Upper lobe of left lung (tissue), 6 donors: ENCODE measurements at places on chromosomes 12 and 14. TPM values are rescaled to one million over a fixed set of nuclear protein-coding genes. Genes with fewer than 3 reads are reported as not detected.

The CCDC92 gene
- 48.9 TPM for total RNA-seq

- H3K4me3 ChIP-seq = no peak overlapping the region
- no peaks in the 10 kb centered on the region for H3K27me3 ChIP-seq
- no peak overlapping the region for H3K27ac ChIP-seq
- no peaks in the 10 kb centered on the region for H3K36me3 ChIP-seq
- DNase-seq = no peak
These were observed 340.2 kb downstream of the DPF3 start for GRCh38 chr14:72553656-72554055.

GRCh38 chr12:94616203-94616729 is 34.1 kb downstream of the TMCC3 start:
- peaks cover 18% of the 10 kb centered on the region for H3K4me1 ChIP-seq
- H3K36me3 ChIP-seq = no peaks in the 10 kb centered on the region
- DNase-seq = peak; percentile 28
- H3K27ac ChIP-seq = peak overlapping the region; percentile 46

GRCh38 chr12:79006306-79006705 is 141.7 kb downstream of the SYT1 start:
- no peak for DNase-seq
- H3K27me3 ChIP-seq = no peaks in the 10 kb centered on the region
- H3K4me3 ChIP-seq = no peak overlapping the region
- H3K27ac ChIP-seq = no peak overlapping the region
- no peaks in the 10 kb centered on the region for H3K4me1 ChIP-seq
- H3K36me3 ChIP-seq = no peaks in the 10 kb centered on the region
